IMR-90 (cell line): ENCODE measurements at places on chromosomes 5 and 9. TPM values are rescaled to one million over a fixed set of nuclear protein-coding genes. Genes with fewer than 3 reads are reported as not detected.

GRCh38 chr5:15501091-15501791 lies 1.3 kb downstream of the FBXL7 start:
- DNase-seq: peak; percentile 76

- no peak for DNase-seq
These were observed 301.3 kb upstream of the ADCY2 start for GRCh38 chr5:7094626-7095025.

GRCh38 chr9:37082214-37082765 lies 38.1 kb upstream of the ZCCHC7 start:
- peak; percentile 28 for DNase-seq

Gene WDR38
- total RNA-seq: not detected in 2 replicates
